Stimulated activated CD8-positive, alpha-beta memory T cell treated with anti-CD3 and anti-CD28 coated beads, Interleukin-15, amount 100 ng/mL, for 24 hours (primary cell): ENCODE measurements at places on chromosomes 2 and 18.

DNA sequence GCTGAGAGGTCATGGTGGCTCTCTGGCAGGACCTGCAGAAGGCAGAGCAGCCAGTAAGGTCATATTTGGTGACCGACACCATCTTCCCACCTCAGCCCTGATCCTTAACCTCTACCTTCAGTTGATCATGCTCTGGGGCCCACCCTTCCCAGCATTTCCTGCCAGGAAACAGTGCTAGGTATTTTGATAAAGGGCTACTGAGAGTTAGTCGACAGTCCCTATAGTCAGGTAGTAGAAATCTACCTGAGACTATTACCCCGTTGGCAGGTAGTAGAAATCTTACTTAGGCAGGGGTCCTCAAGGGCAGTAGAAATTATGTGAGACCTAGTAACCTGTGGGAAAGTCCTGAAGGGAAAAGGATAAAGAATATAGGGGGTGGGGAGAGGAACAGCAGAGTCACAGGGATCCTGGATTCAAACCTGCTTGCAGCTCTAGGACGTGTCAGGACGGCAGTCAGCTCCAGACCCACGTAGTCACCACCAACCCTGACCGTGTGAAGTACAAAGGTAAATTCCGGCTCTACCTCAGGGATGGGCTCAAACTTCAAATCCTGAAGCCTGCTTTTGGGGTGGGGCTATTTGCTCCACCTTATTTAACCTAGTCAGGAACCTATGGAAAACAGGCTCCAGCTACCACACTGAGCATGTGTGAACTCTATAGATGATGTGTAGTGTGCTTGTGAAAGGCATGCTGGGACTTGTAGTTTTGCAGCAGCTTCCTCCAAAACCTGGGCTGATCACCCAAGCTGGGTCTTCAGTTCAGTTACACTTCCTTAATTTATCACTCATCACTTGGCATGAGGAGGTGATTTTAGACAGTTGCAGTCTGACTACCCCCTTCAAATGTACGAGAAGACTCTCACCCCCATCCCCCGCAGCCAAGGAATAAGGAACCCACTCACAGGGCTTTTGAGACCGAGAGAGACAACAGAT, at the start of gene DQX1:
Gene DQX1 (minus strand): TSS at position 515 of the 932 bp plus-strand sequence. CDS start 502 bp downstream, at position 13.
- no peak for DNase-seq

DNA sequence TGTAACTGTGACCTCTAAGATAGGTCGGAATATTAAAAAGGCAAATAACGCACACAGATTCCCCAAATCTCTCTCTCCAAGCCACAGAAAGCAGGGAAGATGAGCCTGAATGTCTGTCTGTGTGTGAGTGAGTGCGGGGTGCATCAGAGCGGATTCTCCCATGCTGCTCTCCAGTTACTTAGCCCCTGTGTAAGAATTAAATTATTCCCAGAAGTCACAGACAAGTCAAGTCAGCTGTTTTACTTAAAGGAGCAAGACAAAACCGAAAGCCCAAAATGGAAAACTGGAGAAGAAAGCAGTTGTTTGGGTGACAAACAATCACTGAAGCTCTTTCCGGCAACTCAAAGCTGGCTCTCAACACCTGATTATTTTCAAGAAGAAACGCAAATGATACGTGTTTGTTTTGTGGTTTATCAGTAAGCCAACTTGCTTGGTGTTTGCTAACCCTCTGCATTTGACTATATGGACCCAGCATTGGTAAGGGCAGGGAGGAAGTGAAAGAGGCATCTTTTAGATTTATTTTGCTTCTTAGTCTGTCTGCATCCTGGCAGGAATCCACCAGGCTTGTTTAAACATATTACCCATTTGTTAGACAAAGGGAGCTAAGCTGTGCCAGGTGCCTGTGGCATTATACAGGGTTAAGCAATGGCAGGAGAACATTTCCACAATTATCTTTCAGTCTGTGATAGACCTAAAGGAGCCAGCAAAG, 121.5 kb upstream of the CREB1 start:
- no peak for DNase-seq

GRCh38 chr2:8462899-8463648, 218.8 kb upstream of the ID2 start:
- no peak for DNase-seq

- no peak for DNase-seq
Observed at GRCh38 chr18:79965119-79965902, 868 bp downstream of the HSBP1L1 start.

- DNase-seq = no peak
Observed at GRCh38 chr2:215567504-215567903, 131.6 kb upstream of the FN1 start.

DNA sequence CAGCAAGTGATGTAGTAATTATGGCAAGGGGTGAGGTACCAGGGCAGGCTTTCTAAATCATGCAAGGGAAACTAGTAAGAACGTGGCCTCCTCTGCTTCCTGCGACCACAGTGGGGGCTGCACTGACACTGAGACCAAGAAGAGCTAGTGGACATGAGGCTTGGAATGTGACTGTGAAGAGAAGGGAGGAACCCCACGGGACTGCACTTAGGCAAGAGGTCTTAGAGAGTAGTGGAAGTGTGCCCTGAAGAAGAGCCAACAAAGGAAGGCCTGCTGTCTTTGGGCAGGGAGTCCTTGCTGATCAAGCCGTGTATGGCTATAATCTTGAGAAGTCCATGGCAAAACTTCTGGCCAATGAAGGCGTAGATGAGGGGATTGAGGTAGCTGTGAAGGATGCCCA, 8.9 kb upstream of the RUFY4 start:
- DNase-seq = no peak

GRCh38 chr2:149577269-149577668, 10.3 kb downstream of the MMADHC start:
- DNase-seq = no peak

DNA sequence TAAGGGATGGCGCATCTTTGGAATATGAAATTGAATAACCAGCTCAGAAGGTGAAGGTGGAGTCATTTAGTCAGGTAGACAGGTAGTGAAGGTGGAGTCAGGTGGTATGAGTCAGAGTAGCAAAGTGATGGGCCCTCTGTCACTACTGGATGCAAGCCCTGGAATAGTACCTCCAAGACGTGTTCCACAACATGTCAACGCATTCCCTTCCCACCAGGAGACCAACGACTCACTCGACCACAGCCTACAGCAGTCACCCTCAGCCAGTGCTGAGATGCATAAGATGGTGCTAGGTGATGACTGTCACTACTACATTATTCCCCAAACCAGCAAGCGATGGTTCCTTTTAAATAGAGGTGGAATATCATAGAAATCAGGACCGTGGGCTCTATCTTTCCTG, 6.8 kb downstream of the CPLX4 start:
- DNase-seq = no peak

GRCh38 chr2:205311201-205311600, 371.1 kb upstream of the NRP2 start:
- no peak for DNase-seq

GRCh38 chr2:65536596-65536995, 104.2 kb upstream of the SPRED2 start:
- DNase-seq = no peak

GRCh38 chr2:140363131-140363530, 1582.9 kb upstream of the NXPH2 start:
- no peak for DNase-seq

GRCh38 chr18:75880925-75881504, 453.5 kb upstream of the SMIM21 start:
- no peak for DNase-seq

- no peak for DNase-seq
Observed at GRCh38 chr2:199770716-199771115, 80.3 kb downstream of the FTCDNL1 start.

DNA sequence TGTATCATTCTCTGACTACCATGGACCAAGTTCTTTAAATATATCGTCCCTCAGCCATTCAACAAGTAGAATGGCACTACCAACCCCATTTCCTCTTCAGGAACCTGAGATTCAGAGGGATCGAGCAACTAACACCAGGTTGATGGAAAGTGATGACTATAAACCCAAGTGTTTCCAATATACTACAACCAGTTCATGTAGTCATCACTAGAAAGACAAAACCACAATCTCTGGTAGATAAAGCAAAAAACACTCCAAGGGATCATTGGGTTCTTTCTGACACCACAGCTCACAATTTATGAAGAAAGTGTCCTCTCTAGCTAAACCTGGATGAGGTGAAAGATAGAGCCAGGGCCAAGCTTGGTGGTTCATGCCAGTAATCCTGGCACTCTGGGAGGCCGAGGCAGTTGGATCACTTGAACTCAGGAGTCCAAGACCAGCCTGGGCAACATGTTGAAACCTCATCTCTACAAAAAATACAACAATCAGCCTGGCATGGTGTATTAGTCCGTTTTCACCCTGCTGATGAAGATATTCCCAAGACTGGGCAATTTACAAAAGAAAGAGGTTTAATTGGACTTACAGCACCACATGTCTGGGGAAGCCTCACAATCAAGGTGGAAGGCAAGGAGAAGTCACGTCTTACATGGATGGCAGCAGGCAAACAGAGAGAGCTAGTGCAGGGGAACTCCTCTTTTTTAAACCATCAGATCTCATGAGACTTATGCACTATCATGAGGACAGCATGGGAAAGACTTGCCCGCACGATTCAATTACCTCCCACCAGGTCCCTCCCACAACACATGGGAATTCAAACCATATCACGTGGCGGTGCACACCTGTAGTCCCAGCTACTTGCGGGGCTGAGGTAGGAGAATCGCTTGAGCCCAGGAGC, 2.2 kb downstream of the CD226 start:
- no peak for DNase-seq
